ENCODE measurements at places on chromosomes 2 and 18.

- no peak for DNase-seq
Observed at GRCh38 chr2:134670955-134671354, 47.8 kb downstream of the TMEM163 start.

GRCh38 chr2:174603280-174603679 lies 5.7 kb upstream of the WIPF1 start:
- peak; percentile 78 for DNase-seq

DNA sequence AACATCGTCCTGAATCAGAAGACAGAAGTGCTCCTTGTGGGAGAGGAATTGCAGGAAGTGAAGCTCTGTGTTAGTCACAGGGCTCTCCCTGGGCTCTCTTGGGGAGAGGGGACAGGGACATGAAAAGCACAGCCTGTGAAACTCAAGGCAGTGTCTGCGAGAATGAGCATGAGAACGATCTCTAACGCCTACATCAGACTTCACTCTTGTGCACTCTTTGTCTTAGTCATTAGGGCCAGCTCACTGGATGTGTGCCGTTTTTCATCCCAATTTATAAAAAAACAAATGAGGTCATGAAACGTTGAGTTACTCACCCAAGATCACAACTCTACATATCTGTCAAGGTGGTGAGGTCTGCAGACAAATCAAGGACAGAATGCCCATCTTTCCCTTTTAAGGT lies 27.0 kb upstream of the TWIST2 start:
- no peak for DNase-seq

DNA sequence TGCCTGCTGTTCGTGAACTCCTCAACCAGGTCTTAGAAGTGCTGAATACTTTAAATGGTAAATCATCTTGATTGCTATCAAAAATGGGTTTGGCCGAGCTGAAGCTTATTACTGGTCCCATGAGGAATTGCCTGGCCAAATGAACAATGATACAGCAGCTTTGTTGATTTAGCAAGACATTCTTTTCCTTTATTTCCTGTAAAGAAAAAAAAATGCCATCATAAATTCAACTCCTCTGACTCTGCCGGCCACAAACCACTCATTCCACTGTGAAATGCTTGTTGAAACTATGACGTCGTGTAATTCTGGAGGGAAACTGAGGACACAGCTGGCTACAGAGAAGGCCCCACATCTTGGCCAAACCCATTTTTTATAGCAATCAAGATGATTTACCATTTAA lies 74.2 kb upstream of the ID2 start:
- no peak for DNase-seq

GRCh38 chr18:53033128-53033527 lies 693.1 kb downstream of the DCC start:
- DNase-seq: no peak

Data from activated CD4-positive, alpha-beta T cell treated with anti-CD3 and anti-CD28 coated beads, Interleukin-10, Interleukin-2, amounts not matched to agents 100 ng/mL and 50 ng/mL, durations not matched to agents 16 hours and 8 hours (primary cell).